Neural progenitor cell (in vitro differentiated cells): ENCODE measurements at places on chromosomes 6 and 20. TPM values are rescaled to one million over a fixed set of nuclear protein-coding genes. Genes with fewer than 3 reads are reported as not detected.

- DNase-seq = no peak
These were observed 69.3 kb downstream of the SYNJ2 start for GRCh38 chr6:158050955-158051354.

Gene UST
- 33.3 and 33.9 TPM in 2 replicates for total RNA-seq

Gene SIRPB1
- total RNA-seq = 0.62 TPM in 1 of 2 replicates, not detected in the other

DNA sequence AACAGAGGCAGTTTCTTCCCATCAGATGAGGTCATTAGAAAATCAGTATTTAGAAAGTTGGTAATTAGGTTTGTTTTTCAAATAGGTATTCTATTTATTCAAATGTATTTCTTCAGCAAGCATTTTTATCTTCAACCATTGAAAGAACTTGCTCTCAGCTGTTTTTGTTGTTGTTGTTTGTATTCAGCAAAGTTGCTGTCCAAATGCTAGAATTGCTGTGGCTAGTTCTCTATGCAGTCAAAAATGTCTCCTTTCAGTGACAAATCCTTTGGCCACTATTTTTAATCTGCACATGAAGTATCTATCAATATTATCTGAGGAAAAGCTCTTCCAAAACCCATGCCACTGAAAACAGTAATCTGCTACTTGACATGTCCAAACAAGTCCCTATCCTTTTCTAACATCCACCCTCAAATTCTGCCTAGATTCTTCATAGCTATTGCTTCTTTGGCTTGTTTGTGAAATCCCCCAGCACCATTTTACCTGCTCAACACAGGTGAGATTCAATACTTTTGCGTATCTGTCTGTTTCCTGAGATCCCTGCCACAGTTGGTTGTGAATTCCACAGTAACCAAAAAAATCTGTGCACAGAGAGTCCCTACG is 1005.4 kb downstream of the GRIK2 start:
- no peak for DNase-seq
